ENCODE measurements at places on chromosomes 4 and X.
A peak's percentile ranks its signal among the peaks of the same experiment; 100 is the strongest.

DNA sequence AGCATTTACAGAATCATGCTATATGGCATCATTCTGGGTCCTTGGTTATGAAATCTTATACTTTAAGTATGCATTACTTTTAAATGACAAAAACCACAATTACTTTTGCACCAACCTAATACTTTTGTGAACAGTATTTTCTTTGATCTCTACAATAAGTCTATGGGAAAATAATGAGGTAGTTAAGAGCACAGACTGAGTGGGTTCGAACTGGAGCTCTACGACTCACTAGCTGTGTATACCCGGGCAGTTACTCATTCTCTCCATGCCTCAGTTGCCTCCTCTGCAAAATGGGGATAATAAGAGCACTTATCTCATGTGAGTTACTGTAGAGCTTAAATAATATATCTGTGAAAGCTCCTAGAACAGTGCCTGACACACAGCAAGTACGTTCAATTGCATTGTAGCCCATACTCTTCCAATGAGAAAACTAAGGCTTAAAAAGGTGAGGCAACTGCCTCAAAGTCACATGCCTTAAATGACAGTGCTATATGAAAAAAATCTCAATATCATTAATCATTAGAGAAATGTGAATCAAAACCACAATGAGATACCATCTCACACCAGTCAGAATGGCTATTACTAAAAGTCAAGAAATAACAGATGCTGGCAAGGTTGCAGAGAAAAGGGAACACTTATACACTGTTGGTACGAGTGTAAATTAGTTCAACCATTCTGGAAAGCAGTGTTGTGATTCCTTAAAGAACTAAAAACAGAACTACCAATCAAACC is 151.5 kb downstream of the CHIC2 start:
- DNase-seq: no peak

- no peak for DNase-seq
Measured at GRCh38 chr4:111556851-111557250, 588.4 kb upstream of the FAM241A start.

DNA sequence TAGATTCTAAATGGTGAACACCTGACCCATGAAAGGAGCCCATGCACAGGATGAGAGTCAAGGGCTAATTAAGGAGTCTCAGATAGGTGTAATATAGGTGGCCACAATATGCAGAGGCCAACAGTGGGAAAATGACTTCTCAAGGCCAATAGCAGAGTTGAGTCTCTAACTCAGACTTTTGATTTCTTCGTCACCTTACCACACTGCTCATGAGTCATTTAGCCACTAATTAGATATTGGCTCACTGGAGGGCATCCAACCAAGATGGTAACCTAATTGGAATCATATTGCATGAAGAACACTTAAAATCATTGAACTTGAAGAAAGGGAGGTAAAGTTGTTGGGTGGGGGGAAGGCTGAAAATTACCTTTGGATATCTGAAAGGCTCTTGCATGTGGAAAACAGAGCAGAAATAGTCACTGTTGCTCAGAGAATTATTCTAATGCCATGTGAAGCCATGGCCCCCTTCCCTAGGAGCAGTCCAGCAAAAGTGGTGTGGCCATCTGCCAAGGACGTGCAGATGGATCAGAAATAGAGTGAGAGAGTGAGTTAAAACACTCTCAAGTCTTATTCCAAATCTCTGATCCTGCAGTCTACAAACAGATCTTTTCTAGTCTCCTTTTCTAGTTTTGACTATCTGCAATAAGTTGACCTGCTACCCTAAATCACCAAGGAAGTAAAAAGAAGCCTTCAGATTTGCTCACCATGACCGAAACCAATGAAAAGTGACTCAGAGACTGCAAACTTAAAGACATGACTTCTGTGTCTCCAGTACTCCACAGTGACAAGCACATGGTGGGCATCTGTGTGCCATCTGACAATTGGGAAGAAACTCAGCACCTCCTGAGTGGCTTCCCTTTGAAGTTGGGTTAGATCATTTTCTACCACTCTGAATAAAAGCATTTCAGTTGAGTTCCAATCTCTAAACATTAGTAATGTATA is 93.9 kb upstream of the C1QTNF7 start:
- DNase-seq: no peak

- DNase-seq: peak; percentile 0
Measured at GRCh38 chrX:139759637-139760036, 51.7 kb upstream of the MCF2 start.

GRCh38 chr4:64144994-64145393 is 264.3 kb downstream of the TECRL start:
- no peak for DNase-seq

DNA sequence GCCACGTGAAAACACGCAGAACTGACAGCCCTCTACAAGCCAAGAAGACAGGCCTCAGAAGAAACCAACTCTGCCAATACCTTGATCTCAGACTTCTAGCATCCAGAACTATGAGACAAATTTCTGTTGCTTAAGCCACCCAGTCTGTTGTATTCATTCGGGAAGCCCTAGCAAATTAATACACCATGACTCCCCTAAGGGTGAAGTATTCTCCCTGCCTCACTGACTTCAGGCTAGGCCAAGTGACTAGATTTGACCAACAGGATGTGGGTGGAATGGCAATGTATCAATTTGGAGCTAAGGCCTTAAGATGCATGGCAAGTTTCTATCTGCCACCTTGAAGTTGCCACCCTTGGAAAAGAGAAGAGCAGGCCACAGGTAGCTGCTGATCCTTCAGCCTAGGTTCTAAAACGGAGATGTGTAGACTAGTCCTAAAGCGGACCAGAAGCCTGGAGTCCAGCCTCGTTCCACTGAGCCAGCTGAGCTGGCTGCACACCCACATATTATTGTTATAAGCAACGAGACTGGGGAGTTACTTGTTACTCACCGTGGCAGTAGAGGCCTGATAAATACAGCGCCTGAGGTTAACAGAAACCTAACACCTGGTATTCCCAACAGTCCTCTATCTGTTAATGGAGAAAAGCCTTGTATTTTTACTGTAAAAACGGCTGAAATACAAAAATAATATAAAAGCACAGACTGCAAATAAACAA is 16.4 kb downstream of the SCARB2 start:
- DNase-seq: no peak

DNA sequence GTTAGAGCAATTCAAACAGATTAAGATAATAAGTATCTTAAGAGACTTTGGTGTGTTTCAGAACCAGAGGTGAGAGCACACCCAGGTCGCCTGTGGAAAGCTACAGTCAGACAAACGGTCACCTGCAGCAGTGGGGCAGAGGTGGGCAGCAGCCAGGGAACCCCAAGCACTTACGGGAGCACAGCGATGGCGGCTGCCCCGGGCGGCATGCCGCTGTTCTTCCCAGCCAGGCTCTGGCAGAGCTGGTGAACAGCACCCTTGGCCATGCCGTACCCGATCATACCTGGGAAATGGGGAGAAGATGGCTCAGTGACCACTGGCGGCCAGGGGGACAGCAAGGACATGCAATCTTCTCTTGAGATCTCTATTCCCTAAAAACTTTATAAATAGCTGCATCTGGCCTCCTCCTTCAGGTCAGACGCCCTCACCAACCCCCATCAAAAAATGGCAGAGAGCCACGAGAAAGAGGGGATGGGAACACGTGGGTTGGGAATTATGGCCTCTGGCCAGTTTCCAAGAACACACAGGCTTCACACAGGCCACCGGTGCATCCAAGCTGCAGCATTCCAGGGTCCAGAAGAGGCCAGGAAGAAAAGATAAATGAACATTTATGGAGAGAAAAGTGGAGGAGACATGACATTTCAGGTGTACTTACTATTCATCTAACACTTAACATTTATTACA is 19.7 kb downstream of the QDPR start:
- DNase-seq: no peak

DNA sequence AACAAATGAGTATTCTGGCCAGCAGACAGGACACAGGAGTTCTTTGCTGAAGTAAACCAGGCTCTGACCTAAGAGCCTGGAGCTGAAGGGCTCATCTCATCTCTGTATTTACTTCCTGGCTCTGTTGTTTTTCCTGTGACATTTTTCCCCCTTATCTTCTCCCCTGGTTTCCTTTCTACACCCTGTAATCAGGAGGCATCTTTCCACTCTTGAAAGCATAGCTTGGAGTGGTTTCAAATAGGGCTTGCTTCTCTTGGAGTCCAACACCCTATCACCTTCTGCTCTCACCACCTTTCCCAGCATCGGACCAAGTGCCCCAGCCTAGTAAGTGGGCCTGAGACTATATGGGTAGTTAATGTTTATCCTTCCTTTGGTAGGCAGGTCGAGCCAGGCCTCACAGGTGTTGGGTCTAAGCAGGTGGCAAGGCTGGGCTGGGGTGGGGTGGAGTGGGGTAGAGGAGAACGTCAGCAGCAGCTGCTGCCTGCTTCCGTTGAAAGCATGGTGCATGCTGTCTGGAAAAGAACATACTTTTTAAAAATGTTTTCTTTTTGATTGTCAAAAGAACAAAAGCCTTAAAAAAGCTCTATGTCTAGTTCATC is 1.2 kb downstream of the DRP2 start:
- DNase-seq: no peak

GRCh38 chrX:53724872-53725271 is 38.4 kb upstream of the HUWE1 start:
- no peak for DNase-seq

DNA sequence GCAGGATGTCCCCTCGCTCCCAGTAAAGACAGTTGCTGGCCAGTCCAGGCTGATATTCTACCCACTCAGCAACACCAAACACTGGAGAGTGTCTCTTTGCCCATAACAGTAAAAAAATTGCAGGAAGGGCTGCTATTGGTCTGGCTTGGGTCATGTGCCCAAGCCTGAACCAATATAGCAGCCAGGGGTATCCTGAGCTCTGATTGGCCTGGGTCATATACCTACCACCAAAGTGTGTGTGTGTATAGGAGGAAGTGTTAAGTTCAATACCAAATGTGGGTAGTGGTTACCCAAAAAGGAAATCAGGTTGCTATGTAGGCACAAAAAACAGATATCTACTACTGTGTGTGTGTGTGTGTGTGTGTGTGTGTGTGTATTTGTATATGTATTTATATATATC is 373.2 kb downstream of the BCOR start:
- no peak for DNase-seq

DNA sequence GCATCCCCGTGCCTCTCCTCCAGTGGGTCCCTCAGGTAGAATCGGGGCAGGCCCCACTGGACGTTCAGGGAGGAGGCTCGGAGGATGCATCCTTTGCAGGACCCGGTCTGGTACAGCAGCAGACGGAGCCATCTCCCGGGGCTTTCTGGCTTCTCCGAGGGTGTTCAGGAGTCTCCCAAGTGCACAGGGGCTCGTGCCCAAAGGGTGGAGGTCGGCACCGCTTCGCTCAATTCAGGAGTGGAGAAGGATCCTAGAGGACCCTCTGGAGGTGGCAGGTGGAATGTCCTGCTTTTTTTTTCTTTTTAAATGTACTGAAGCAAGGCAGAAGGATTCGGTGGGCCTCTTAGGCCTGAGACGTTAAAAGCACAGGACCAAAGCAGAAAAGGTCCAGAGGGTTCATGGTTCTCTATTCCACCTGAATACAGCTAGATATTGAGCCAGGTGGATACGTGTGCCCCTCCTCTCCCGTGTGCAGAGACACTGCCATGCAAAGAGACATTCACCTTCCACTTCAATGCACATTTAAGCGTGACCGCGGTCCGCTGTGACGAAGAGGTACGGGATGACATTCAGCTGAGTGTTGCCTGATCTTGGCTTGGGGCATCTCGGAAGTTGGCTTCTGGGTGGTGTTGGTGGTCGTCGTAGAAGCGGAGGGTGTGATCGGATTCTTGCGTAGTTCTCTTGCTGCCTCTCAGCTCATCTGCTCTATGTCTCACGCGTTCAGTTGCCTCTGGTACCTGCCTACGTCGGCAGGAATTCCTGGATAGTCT is 281.2 kb upstream of the AGTR2 start:
- DNase-seq: no peak

All from NCI-H1436 (cell line).